ENCODE measurements at places on chromosomes 13 and 19.

GRCh38 chr19:16821081-16821480, 8.1 kb upstream of the SIN3B start:
- DNase-seq: no peak

- no peak for DNase-seq
These were observed 149.6 kb downstream of the TEX29 start for GRCh38 chr13:111469916-111470506.

DNA sequence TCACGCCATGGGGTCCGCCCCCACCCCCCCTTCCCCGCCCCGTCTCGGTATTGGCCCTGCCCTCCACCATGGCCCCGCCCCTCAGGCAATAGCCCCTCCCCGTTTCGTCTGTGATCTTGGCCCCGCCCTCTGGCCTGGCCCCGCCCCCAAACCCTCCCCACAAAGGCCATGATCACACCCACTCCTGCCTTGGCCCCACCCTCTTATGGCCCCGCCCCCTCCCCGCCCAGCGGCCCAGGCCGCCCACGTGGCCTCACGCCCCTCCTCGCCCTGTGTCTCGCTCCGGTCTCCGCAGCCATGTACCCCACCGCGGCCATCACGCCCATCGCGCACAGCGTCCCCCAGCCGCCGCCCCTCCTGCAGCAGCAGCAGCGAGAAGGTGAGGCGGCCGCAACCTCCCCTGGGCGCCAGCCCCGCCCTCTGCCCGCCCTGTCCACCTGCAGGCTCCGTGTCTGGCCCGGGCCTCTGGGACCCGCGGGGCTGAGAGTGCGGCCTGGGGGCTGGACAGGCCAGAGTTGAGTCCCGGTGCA, 61.3 kb downstream of the CELF5 start:
- peak; percentile 41 for DNase-seq

GRCh38 chr13:53703371-53704080, 674.9 kb downstream of the OLFM4 start:
- DNase-seq: no peak

- DNase-seq: no peak
These were observed 64.6 kb upstream of the SOX21 start for GRCh38 chr13:94776956-94777355.

- no peak for DNase-seq
These were observed 486.4 kb downstream of the TSHZ3 start for GRCh38 chr19:30862876-30863275.

- no peak for DNase-seq
These were observed 149 bp downstream of the MED26 start for GRCh38 chr19:16627928-16628182.

- DNase-seq: no peak
These were observed 131.3 kb downstream of the OXGR1 start for GRCh38 chr13:96862999-96863398.

- no peak for DNase-seq
These were observed 37.3 kb downstream of the NFIC start for GRCh38 chr19:3403489-3404323.

GRCh38 chr19:571566-571974, 826 bp upstream of the BSG start:
- DNase-seq: peak; percentile 32

DNA sequence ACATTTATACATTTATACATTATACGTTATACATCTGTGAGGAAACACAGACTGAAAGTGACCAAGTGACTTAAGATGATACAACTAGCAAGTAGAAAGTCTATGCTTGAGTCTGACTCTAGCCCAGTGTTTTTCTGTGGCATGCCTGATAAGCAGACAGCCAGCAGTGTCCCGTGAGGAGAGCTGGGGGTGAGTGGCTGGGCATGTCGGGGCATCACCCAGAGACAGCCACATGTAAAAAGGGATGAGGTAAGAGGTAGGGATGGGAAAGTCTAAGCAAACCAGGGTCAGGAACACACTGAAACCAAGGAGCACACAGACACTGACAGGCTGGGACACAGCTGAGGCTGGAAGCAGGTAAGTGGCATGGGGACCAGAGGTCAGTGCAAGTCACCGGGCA, 333.2 kb downstream of the FOXO1 start:
- no peak for DNase-seq

- DNase-seq: no peak
These were observed 88.5 kb downstream of the TEX26 start for GRCh38 chr13:31020996-31021395.

- DNase-seq: peak; percentile 100
These were observed at the start of gene RRAS for GRCh38 chr19:49640113-49640898. TSS of gene RRAS (minus strand) at chr19:49640143. CDS start at chr19:49640098, 45 bp downstream.

- no peak for DNase-seq
These were observed at the start of gene ZNF223 for GRCh38 chr19:44051650-44052402. TSS of gene ZNF223 (plus strand) at chr19:44052036. CDS start at chr19:44055177, 3,141 bp downstream.

- DNase-seq: no peak
These were observed 36.1 kb downstream of the GADD45B start for GRCh38 chr19:2511991-2512390.

DNA sequence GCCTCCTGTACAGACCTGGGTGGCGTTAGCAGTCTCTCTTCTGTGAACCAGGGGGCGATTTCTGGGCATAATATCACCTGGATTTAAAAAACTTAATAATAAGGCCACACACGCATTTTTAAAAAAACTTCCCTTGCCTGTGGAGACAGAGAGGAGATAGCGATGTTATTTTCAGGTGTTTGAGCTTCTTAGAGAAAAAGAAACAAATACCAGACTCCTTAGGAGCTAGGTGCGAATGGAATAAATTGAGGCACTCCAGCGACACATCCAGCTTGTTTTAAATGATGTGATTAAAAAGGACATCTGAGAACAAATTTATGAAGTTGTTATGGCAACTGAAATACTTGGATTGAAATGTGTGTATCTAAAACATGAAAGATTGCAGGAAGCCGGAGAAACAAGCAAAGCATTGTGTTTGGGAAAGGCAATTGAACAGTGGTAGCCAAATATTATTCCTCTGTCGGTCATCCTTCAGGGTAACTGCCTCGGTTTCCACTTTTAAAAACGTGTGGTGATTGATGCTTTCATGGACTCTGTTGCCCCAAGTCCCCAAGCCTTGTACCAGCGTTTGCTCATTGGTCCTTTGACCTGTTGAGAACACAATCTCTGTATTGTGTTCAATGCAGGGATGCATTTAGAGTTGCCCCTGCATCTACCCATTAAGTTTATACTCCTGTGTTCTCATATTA, 158.7 kb downstream of the TM9SF2 start:
- no peak for DNase-seq

- peak; percentile 19 for DNase-seq
These were observed 16.0 kb upstream of the MRI1 start for GRCh38 chr19:13748169-13748828.

GRCh38 chr19:10339380-10339960, at the start of gene ICAM3:
TSS of gene ICAM3 (minus strand) at chr19:10339624. CDS start at chr19:10339614, 10 bp downstream.
- DNase-seq: peak; percentile 74

DNA sequence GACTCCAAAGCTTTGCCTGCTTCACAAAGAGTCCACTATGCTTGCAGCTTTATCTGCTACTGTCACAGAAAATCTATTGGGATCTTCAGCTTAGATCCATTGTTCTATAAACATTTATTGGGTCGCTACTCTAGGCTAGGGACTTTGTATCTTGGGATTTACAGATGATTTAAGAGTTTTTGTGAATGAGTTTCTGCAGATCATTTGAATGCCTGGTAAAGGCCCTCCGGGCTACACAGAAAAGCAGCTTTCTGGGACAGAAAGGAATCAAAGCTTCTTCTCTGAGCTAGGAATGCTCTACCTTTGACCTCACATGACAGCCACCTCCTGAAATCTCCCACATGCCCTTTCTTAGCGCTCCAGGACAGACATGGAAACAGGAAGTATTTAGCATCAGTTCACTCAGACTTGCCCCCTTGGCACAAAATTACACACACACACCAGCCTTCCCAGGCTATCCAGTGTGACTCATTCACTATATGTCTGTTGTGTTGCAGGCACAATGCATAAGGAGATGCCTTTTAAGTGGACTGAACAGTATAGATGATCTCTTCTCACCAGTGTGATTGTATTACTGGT, 492.4 kb downstream of the DACH1 start:
- DNase-seq: no peak

GRCh38 chr19:19461671-19462622, 53.4 kb downstream of the TSSK6 start:
- DNase-seq: no peak

Data from activated CD4-positive, alpha-beta T cell treated with anti-CD3 and anti-CD28 coated beads, Interleukin-2, amount 10 ng/mL, durations not matched to agents 7 days and 5 days (primary cell).